ENCODE measurements at places on chromosomes 3 and 15.
A peak's percentile ranks its signal among the peaks of the same experiment; 100 is the strongest.

DNA sequence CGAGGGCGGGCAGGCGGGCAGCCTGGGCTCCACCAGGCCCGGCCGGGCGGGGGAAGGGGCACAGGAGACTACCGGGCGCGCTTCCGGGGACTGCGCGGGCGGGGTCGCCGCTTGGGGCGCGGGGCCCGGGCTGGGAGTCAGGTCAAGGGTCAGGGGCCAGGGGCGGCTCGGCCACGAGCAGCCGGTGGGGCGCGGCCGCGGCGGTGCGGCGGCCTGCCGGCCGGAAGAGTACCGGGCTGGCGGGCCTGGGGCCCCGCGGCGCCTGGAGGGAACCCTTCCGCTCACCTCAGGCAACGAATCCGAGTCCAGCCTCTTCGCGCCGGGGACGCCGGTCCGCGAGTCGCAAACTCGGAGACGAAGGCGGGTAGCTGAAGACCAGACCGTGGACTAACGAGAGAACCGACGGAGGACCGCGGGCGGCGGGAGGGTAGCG lies 225 bp downstream of the RHOA start:
- DNase-seq: no peak

- DNase-seq: no peak
Observed at GRCh38 chr3:190618330-190619030, 104.6 kb downstream of the IL1RAP start.

- no peak for DNase-seq
Observed at GRCh38 chr3:59440285-59441028, 390.6 kb upstream of the CFAP20DC start.

DNA sequence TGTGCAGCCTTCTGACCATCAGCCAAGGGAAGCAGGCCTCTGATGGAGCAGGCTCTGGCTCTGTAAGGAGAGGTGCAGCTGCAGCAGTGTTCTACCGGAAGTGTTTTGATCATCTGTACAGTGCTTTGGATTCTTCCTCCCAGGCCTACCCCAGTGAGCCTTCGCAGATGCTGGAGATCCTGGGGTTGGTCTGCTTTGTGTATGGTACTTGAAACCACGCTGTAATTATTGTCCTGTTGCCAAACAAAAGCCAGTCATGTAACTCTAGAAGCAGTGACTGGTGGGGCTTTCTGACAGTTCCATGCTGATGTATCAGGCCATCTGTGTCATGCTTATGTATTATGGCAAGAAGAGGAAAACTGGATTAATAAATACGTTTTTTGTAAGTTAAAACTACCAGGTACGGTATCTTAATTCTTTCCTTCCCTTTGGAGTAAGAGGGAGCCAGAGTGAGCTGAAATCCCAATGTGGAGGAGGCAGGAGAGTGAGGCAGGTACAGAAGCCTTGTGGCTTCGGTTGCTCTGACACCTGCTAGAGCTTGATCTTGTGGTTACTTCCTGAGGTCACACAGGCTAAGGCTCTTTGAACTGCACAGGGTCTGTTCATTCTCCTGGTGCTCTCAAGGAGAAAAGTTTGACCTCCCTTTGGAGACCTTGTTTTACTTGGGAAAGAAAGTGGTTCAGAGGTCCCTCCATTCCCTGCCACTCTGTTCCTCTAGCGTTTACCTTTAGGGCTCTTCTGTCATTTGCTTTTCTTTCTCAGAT lies 3.7 kb downstream of the TMEM42 start:
- no peak for DNase-seq

DNA sequence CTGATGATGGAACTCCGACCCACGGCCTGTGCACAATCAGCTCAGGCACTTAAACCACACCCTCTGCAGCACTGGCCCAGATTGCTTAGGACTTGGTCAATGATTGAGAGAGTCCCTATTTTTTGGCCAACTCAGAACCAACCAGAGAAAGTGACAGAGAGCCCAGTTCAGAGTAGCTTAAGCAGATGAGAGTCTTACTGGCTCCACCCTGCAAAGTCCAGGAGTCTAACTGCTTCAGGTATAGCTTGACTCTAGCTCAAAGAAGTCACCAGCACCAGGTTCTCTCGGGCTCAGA lies 20.1 kb downstream of the SLC6A20 start:
- DNase-seq: no peak

GRCh38 chr15:75349851-75350588 lies 3.2 kb downstream of the NEIL1 start:
- DNase-seq: no peak

DNA sequence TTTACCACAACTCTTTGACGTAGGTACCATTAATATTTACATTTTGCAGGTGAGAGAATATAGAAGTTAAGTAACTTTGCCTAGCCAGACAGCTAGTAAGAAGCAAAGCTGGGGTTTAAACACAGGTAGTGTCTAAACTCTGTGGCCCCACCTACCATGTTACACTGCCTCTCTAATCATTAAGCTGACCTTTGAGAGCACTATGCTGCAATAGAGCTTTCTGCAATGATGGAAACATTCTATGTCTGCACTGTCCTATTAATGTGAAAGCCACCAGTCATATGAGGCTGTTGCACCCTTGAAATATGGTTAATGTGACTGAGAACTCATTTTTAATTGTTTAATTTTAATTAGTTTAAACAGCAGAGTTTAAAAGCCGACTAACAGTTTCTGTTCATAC lies 6.3 kb upstream of the RARB start:
- no peak for DNase-seq

- no peak for DNase-seq
Observed at GRCh38 chr3:11385326-11385725, 113.1 kb downstream of the ATG7 start.

DNA sequence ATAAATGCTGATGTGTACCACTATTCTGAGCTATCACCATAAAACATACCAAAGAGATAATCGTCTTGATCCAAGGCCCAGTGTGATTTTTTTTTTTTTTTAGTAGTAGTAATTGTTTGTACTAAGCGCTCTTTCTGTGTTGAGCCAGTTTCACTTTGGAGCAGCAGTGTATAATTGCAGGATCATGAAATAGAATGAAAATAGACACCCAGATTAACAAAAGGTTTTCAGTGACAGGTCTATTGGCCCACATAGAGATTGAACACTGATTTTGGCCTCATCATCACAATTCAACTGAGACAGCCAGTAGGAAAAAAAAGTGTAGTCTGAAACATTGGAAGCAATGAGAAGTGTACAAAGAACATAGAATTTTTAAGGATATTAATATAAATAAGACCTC lies 749.8 kb downstream of the NAALADL2 start:
- no peak for DNase-seq

GRCh38 chr15:76903251-76903681 lies 1.9 kb downstream of the SCAPER start:
- DNase-seq: peak; percentile 8

DNA sequence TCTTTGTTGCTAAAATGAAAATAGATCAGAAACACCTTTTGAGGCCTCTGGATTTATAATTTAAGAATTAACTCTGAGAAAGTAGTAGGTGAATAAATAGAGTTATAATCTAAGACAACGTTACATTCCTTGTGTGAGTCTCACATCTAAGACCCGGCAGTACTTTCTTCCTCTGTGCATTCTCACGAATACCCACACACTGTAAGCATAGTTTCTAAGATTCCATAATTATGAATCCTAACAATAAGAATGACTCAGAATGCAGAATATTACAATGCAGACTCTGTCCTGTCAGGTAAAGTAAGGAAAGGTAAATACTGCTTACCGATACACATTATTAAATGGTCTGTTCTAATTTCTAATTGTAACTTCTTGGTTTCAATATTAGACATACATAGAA lies 257.7 kb upstream of the CNTN6 start:
- no peak for DNase-seq

DNA sequence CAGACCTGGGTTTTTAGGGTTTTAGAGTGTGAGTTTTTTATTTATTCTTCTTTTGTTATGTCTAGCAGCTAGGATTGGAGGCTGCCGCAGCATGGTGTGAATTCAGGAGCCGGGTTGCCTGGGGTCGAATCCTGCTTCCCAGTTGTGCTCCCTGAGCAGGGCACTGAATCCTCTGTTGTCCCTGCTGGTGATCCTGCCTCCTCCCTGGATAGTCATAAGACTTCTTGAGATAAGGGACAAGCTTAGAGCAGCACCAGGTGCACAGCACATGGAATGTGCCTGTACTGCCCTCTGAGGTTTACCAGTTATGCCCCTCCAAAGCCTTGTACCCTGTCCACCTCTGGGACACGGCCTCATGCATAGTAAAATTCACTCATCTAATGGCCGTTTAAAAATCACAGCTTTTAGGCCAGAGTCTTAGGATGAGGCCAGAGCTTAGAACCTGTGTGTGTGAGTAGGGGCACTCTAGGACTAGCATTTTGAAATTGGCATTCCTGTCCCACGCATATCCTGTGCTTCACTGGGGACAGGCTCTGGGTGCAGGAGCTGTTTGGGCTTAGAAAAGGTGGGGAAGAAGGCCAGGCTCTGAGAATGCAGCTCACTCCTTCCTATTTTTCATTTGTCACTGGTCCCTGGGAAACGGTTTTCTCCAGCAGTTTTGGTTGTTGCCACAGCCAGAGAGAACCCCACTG lies 47.7 kb downstream of the CHCHD6 start:
- no peak for DNase-seq

GRCh38 chr15:90680371-90680935 lies 36.7 kb upstream of the BLM start:
- no peak for DNase-seq

- no peak for DNase-seq
Observed at GRCh38 chr15:71456362-71456761, 341.1 kb downstream of the THSD4 start.

GRCh38 chr3:117645561-117646242 lies 936.1 kb downstream of the TUSC7 start:
- DNase-seq: no peak

GRCh38 chr3:189144645-189145044 lies 27.1 kb upstream of the TPRG1 start:
- DNase-seq: peak; percentile 40

- DNase-seq: peak; percentile 5
Observed at GRCh38 chr3:15728766-15729165, 69.0 kb downstream of the ANKRD28 start.

DNA sequence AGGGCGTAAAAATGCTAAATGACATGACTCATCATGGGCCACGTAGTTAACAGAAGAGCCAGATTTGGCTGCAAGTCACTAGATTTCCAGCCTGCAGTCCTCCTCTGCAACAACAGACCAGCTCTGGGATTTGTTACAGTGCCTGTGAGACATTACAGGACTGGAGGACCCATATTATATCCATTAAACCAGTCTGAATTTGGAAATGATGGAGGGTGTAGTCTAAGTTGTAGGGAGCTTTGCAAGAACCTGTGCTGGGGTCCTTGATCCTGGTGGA lies 10.8 kb downstream of the ZNF774 start:
- DNase-seq: no peak

DNA sequence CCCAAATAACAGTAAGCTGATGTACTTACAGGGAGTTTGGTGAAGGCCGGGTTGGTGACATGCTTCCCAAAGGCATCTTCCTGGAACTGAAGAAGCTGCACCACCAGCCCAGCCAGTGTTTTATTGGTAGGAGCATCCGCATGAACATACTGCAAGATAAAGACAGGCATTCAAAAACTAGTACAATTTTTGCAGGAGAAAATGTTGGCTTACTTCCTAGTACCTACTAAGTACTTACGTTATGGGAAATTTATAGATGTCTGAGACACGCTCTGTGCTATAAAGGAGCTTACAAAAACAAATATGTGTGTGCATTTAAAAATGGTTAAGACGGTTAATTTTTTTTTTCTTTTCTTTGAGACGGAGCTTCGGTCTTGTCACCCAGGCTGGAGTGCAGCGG lies 8.9 kb downstream of the SMARCC1 start:
- DNase-seq: no peak

All from spinal cord (tissue), 10 donors.